ENCODE measurements at places on chromosomes 4 and X. TPM values are rescaled to one million over a fixed set of nuclear protein-coding genes. Genes with fewer than 3 reads are reported as not detected.

Gene CLDN24
- total RNA-seq = not detected

Gene DDIT4L
- 0.43 TPM for total RNA-seq

Gene C4orf50
- total RNA-seq = 0.07 TPM

Gene FHDC1
- total RNA-seq = 16.1 TPM

Gene ADH4
- total RNA-seq = 0.23 TPM

DNA sequence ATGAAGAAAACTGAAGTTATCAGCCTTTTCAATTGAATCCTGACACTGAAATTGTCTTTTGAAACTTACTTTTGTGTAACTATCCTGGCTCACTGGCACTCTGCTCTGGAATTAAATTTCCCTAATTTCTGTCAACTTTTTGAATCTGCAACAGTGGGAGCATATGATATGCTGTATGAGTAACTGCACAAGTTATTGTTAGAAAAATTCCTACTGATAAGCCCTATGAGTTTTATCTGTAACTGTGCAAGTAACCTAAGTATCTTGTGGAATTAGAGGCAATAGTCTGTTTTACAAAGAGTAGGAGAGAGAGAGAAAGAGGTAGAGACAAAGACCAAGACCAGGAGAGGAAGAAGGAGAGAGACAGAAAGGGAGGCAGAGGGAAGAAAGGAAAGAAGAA lies 9.2 kb upstream of the HPGD start:
- no peak for DNase-seq

GRCh38 chrX:112056476-112056875 lies 26.1 kb downstream of the TRPC5 start:
- DNase-seq = no peak

GRCh38 chrX:45747905-45748304 lies 547.2 kb upstream of the DIPK2B start:
- no peak for DNase-seq

- DNase-seq = no peak
Measured at GRCh38 chr4:3123181-3123671, 48.7 kb downstream of the HTT start.

- no peak for DNase-seq
Measured at GRCh38 chrX:44456685-44457084, 86.0 kb downstream of the FUNDC1 start.

DNA sequence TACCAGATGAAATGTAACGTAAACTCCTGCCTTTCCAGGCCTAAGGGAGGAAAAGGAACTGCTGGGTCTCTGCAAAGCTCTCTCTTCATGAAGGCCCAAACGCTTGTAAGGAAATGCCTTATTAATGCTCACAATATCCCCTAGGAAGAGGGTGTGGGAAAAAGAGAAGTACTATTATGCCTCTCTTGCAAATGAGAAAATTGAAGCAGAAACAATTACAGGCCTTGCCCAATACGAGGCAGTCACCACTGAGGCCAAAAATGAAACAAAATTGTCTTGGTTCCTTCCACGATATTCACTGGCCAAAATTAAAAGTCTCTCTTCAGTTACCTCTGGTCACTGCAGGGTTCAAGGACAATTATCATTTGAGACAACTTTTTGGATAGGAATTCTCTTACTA lies 3.2 kb downstream of the SCARB2 start:
- no peak for DNase-seq

- no peak for DNase-seq
Measured at GRCh38 chrX:31323658-31324057, 251.8 kb upstream of the FTHL17 start.

- no peak for DNase-seq
Measured at GRCh38 chrX:153334654-153335295, 822 bp downstream of the ZNF275 start.

- DNase-seq = no peak
Measured at GRCh38 chr4:27040356-27040755, 179.7 kb downstream of the STIM2 start.

DNA sequence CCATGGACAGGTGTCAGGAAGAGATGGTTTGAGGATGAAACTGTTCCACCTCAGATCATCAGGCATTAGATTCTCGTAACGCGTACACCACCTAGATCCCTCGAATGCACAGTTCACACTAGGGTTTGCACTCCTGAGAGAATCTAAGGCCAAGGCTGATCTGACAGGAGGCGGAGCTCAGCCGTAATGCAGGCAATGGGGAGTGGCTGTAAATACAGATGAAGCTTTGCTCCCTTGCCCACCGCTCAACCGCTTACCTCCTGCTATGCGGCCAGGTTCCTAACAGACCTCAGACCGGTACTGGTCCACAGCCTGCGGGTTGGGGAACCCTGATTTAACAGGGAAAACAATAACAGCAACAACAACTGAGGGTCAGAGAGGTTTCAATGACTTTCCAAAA lies 2.0 kb upstream of the TEC start:
- DNase-seq = no peak

DNA sequence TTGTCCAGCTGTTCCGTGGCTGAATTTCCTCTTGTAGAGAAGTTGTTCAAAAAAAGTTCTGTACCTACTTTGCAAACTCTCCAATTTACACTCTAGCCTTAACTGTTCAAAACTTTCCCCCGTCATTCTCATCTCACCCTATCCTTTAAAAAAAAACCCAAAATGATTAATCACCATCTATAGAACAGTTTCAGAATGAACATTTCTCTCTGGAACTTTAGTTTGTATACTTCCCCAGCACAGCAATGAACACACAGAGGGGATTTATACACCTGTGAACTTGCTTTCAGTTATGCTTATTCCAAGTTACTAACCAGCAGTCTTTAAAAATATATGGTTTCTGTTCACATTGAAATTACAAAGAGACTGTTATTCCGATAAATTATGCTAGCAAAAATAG lies 1.2 kb downstream of the GEMIN8 start:
- no peak for DNase-seq

GRCh38 chrX:69109706-69110105 lies 55.5 kb downstream of the PJA1 start:
- no peak for DNase-seq

GRCh38 chr4:126611900-126612299 lies 1020.9 kb upstream of the INTU start:
- no peak for DNase-seq

- DNase-seq = no peak
Measured at GRCh38 chr4:119841361-119841760, 212.8 kb upstream of the PDE5A start.

- DNase-seq = no peak
Measured at GRCh38 chr4:152810715-152811287, 31.0 kb downstream of the ARFIP1 start.

Data from mucosa of descending colon (tissue), 3 donors.